WTC11 (cell line): ENCODE measurements at places on chromosomes 2 and 18.
A peak's percentile ranks its signal among the peaks of the same experiment; 100 is the strongest.

DNA sequence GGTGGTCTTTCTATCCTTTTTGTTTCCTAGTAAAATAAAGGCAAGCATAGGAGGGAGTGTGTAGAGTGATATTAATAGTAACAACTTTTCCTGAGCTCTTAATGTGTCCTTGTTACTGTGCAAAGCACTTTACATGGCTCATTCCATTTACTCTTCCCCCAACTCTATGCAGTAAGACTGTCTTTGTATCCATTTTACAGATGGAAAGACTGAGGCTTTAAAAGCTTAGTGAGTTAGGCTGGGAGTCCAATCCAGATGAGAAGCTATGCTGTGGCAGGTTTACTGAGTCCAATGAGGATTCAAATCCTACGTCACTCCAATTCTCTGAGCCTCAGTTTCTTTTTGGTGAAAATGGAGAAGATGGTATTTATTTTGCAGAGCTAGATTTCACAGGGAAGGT is 77.4 kb downstream of the NRP2 start:
- H3K36me3 ChIP-seq: no peaks in the 10 kb centered on the region; the same call in 1 of the 2 replicates
- no peak overlapping the region for H3K27ac ChIP-seq
- no peak overlapping the region for H3K4me3 ChIP-seq
- no peaks in the 10 kb centered on the region; the same call in 1 of the 2 replicates for H3K27me3 ChIP-seq
- H3K4me1 ChIP-seq: peaks cover 26% of the 10 kb centered on the region

- peaks cover 9% of the 10 kb centered on the region for H3K4me1 ChIP-seq
- H3K27me3 ChIP-seq: peaks cover 4% of the 10 kb centered on the region; the same call in 1 of the 2 replicates
- no peak for DNase-seq
- no peak overlapping the region for H3K27ac ChIP-seq
Measured at GRCh38 chr2:236947294-236947693, 138.4 kb upstream of the COPS8 start.

- H3K27me3 ChIP-seq: no peaks in the 10 kb centered on the region
- no peaks in the 10 kb centered on the region for H3K4me1 ChIP-seq
- H3K27ac ChIP-seq: no peak overlapping the region
- no peak for DNase-seq
Measured at GRCh38 chr2:52904355-52904891, 863.2 kb upstream of the CHAC2 start.

GRCh38 chr2:125095826-125096225 is 1070.7 kb downstream of the CNTNAP5 start:
- no peaks in the 10 kb centered on the region; the same call in 1 of the 2 replicates for H3K36me3 ChIP-seq
- no peak overlapping the region for H3K27ac ChIP-seq
- H3K27me3 ChIP-seq: no peaks in the 10 kb centered on the region
- no peak overlapping the region for H3K4me3 ChIP-seq
- DNase-seq: no peak

- H3K36me3 ChIP-seq: no peaks in the 10 kb centered on the region
- no peak for DNase-seq
- H3K4me3 ChIP-seq: no peak overlapping the region
- no peak overlapping the region for H3K27ac ChIP-seq
- no peaks in the 10 kb centered on the region for H3K4me1 ChIP-seq
- no peaks in the 10 kb centered on the region for H3K27me3 ChIP-seq
Measured at GRCh38 chr2:96783388-96783787, 22.7 kb downstream of the CNNM4 start.

GRCh38 chr2:216283038-216283900 is 89.0 kb downstream of the MARCHF4 start:
- no peaks in the 10 kb centered on the region; the same call in 1 of the 2 replicates for H3K27me3 ChIP-seq
- peak; percentile 93 for DNase-seq
- H3K36me3 ChIP-seq: no peaks in the 10 kb centered on the region

DNA sequence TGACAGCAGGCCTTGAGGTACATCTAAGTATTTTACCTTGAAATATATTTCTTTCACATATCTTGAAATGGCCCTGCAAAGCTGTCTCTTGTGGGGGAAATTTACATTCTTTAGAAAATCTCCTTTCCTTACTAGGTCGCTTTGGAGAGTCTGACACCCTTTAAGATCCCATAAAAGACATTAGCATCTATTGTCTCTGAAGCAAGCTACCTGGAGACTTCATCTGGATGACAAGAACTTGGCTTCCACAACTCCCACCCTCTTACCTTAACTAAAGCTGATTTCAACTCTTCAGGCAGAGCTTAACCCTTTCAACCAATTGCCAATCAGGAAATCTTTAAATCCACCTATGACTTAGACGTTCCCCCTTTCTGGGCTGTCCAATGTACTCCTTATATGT is 219.3 kb downstream of the PIEZO2 start:
- H3K27me3 ChIP-seq: no peaks in the 10 kb centered on the region
- peaks cover 60% of the 10 kb centered on the region for H3K4me1 ChIP-seq
- 0 out of 2 replicates have a peak, but pooled peaks cover 2% of the 10 kb centered on the region for H3K36me3 ChIP-seq
- H3K4me3 ChIP-seq: peak overlapping the region; percentile 34; the same call in 1 of the 2 replicates

DNA sequence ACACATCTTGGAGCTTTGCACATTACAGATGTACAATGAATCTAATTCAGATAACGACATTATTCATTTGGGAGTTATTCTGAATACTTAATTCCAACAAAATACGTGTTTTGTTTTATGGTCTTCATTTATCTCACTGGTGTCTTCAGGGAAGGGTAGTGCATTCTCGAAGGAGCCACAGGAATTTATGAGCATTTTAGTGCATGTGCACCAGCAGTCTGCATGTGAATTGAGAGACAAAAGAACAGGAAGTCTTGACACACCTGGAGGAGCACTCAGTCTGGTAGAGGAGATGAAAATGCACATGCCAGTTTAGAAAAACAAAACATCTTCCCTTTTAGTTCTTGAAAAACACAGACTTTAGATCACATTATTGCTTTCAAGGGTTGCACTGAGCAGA is 228.7 kb downstream of the LRATD1 start:
- H3K27ac ChIP-seq: peak overlapping the region; percentile 82
- peaks cover 9% of the 10 kb centered on the region for H3K36me3 ChIP-seq
- H3K4me3 ChIP-seq: no peak overlapping the region
- no peak for DNase-seq
- peaks cover 29% of the 10 kb centered on the region for H3K4me1 ChIP-seq
- no peaks in the 10 kb centered on the region for H3K27me3 ChIP-seq

DNA sequence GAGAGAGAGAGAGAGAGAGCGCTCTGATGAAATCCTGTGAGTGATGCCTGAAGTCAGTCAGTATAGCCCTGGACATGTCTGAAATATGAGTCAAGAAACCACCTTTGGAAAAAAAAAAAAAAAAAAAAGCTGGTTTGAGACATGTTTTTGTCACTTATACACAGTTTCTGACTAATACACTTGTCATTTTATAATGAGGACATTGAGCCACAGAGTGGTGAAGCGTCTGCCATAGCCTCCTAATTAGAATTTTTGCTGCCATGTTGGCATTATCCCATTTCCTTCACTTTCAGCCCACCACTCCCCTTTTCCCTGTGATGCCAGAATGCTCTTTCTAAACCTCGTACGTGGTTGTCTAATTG is 15.7 kb upstream of the MYO3B start:
- no peaks in the 10 kb centered on the region for H3K27me3 ChIP-seq
- peaks cover 26% of the 10 kb centered on the region for H3K4me1 ChIP-seq
- no peak overlapping the region for H3K27ac ChIP-seq
- no peak for DNase-seq
